ENCODE measurements at places on chromosomes 12 and 14.

GRCh38 chr14:99121319-99121875, 150.6 kb downstream of the BCL11B start:
- DNase-seq, result no peak

- DNase-seq, result no peak
Observed at GRCh38 chr14:28751467-28752058, 15.0 kb upstream of the FOXG1 start.

DNA sequence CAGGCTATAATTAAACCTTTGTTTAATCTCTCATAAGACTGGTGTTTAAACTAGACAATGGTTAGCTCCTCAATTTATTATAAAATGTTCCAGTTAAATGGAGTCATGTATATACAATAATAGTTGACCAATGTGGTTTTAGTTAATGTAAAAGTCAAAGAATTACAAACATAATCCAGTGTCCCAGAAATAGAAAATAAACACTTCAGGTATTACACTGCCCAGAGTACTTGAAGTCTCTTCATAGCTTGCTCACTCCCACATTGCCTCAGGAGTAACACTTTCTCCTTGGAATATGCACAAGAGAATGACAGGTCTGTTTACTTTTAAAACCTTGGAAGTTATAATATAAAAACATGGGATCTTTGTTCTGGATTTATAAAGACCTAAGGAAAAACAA, 60.5 kb downstream of the SLC38A1 start:
- DNase-seq, result no peak

- DNase-seq, result no peak
Observed at GRCh38 chr12:103462675-103463074, 33.1 kb downstream of the C12orf42 start.

DNA sequence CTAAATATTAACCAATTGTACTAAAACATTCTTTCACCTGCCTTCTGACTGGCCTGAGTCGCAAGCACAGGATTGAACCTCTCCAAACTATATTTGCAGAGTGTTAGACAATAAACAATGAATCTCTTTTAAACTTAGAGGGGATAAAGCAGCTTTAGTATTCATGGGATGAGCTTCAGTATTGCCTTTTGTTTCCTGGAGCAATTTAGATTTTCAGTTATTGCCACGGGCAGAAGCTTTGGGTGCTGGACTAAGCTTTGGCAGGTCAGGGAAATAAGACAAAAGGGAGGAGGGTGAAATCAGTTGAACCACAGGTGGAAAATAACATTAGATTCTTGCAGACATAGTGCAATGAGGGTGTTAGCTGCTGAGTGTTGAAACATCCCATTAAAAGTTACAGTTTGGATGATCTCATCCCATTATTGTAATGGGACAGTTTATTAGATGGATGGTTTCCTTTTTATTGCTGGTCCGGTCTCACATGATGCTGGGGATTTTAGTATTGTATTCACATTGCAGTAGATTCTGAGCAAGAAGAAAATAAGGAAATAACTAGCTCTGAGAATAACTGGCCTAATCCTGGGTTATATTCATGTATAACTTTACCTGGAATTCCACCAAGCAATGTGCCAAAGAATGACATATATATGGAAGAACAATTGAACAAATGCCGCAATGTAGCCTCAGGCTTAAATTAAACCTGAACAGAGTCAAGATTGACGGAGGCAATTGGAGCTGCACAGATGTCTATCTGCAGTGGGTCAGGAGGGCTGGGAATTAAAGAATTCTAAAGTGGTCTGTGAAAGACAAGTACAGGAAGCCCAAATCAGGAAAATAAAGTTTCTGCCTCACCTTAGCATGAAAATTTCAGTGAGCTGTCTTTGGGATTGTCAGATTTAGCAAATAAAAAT, 1092.8 kb upstream of the SEL1L start:
- no peak for DNase-seq

DNA sequence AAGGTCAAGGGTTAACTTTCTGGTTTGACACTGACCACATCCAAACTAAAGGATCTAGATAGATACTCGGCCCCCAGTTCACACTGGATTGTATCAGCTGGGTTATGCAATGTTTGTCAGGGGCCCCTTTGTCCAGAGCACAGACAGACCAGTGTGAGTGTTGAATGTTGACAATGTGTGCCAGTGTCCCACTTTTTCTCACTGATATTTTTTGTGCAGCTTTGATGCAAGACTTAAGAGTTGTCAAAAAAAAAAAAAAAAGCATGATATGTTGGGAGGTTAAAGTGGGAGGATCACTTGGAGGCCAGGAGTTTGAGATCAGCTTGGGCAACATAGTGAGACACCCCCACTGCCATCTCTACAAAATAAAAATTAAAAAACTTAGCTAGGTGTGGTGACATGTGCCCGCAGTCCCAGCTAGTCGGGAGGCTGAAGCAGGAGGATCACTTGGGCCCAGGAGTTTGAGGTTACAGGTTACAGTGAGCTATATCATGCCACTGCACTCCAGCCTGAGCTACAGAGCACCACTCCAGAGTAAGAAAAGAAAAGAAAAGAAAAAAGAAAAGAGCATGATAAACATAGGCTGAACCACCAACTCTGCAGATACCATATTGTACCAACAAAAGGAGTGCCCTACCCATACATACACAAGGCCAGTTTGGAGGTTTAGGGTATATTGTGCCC, 97.5 kb downstream of the LGR5 start:
- DNase-seq, result no peak

DNA sequence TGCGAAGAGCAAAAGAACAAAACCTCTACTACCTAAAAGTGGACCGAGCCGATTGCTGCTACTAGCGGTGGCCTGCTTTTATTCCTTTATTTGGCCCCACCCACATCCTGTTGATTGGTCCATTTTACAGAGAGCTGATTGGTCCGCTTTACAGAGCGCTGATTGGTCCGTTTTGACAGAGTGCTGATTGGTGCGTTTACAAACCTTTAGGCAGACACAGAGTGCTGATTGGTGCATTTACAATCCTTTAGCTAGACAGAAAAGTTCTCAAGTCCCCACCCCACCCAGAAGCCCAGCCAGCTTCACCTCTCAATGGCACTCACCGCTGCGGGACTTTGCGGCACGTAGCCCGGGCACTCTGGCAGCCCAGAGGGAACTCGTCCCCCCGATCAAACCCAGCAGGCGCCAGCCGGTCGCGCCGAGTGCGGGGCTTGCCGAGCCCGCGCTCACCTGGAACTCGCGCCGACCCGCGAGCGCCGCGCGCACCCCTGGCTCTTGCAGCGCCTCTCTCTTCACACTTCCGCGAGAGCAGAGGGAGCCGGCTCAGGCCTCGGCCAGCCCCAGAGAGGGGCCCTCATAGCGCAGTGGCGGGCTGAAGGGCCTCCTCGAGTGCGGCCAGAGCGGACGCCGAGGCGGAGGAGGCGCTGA, 8.7 kb upstream of the FGD4 start:
- no peak for DNase-seq

DNA sequence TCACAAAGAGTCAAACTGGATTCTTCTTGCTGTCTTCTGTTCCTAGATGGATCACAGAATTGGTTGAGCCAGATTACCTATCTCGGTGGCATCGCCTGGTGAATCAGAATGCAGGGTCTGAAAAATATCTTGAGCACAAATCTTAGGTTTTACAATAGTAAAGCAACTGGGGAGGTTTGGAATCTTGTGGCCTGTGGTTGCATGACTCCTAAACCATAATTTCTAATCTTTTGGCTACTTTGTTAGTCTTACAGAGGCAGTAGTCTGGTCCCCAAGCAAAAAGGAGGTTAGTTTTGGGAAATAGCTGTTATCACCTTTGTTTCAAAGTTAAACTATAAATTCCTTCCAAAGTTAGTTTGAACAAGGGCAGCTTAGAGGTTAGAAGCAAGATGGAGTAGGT, 1488.5 kb upstream of the FLRT2 start:
- no peak for DNase-seq

DNA sequence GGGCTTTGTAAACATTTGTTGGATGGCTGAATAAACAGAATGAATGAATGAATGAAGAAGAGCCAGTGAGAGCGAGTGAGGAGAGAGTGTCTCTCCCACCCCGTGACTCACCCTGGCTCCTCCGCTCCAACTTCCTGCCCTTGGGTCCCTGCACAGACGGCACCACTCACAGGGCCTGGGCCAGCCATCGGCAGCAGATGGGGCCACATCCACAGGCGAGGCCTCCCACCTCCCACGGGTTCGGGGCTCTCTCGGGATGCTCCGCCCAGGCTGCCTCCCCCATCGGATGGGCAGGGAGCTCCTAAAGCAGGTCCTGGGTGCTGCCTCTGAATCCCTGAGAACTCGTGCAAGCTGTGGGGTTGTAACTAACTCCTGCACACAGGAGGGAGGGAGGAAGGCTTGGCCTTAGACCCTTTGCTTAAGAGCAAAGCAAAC, 41.3 kb downstream of the CCNK start:
- no peak for DNase-seq

DNA sequence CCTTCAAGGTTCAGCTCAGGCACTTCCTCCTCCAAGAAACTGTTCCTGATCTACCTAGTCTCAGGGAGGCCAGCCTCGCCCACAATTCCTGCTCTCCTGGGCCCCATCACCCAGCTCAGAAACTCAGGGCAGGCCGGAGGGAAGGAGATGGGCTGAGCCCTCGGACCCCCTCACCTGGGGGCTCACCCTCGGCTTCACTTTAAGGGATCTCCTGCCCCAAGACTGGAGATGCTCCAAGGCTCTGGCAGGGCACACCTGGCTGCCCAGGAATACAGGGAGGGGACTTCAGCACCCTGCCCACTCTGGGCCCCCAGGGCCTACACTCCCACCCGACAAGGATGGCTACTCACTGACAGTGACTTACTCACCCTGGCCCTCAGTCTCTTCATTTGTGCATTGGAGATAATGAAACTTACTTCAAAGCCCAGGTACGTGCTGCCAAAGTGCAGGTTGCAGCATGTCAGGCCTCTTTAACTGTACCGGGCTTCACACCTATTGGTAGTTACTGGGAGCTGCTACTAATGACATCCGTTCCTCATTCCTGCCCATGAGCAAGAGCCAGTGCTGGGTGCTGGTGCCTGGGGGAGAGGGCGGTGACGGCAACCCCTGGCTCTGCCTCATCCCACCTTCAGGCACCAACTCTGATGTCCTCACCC, 21.0 kb upstream of the PPP1R13B start:
- DNase-seq, result no peak

GRCh38 chr14:77133720-77134338, 7.8 kb downstream of the ZDHHC22 start:
- DNase-seq, result no peak

DNA sequence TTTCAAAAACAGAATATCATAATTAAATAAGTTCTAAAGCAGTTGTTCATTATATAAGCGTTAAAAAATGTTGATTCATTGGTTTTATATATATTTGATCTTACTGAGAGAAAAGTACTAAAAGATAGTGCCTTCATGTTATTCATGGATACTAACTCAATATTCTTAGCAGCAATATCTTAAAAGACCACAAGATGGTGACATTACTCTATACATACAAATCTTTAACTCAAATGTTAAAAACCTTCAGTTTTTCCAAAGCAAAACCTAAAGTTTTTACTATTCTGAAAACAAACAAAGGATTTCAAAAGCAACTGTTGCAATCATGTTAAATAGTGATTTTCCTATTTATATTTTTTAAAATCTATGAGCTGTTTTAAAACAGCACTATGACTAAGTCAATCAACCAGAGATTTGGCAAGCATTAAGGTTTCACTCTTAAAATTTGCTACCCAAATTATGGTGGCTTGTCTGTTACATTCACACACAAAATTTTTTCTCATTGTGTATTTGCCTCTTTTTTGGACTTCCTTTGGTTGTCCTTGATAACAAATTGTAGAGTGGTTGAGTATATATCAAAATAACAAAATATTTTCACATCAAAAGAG, 50.1 kb upstream of the RERGL start:
- no peak for DNase-seq

- no peak for DNase-seq
Observed at GRCh38 chr12:101299931-101300330, 20.0 kb downstream of the UTP20 start.

DNA sequence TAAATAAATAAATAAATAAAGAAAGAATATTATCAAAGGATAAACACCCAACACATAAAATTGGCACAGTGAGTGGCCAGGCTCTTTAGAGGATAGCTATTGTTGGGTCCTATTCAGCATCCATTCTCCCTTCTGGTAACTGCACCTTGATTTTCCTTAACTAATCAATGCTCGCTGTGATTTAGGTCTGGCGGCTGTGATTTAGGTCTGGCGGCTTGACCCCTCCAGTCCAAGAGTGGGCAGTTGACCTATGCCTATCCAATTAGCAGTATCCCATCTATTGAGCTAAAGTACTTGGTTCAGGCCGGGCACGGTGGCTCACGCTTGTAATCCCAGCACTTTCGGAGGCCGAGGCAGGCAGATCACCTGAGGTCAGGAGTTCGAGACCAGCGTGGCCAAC, 9.7 kb upstream of the SLC15A4 start:
- no peak for DNase-seq

DNA sequence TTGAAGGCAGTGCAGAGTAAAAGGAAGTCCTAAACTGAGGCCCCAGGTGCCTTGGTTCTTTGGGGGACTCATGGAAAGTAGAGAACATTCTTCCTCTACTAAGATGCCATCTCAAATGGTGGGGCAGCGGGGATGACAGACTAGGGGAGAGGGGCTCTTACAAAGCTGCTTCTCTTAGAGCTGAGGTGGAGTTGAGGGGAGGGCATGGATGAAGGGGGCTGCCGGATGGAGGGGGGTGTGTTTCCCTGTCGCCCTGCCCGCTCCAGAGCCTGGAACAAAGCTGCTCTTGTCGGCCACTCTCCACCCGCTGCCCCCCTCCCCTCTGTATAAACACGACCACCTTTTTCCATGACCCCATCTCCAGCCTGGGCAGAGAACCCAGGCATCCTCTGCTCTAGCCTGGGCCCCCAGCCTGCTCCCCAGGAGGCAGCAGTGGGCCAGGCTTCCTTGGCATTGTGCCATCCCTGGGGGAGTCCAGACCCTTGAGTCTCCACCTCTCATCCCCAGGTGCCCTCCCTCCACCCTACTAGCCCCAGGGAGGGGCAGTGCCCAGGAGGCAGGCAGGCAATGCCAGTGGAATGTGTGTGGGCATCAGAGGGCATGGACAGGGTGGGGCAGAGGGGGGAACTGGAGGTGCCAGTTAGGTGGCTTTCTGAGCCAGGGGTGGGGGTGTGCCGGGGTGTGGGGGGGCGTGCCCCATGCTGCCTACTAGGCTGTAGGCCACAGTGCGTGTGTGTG, 1.7 kb downstream of the RARG start:
- DNase-seq, result peak; percentile 91

- no peak for DNase-seq
Observed at GRCh38 chr14:90986510-90986909, 73.9 kb downstream of the RPS6KA5 start.

GRCh38 chr14:40368314-40368713, 936.1 kb upstream of the FBXO33 start:
- DNase-seq, result no peak

DNA sequence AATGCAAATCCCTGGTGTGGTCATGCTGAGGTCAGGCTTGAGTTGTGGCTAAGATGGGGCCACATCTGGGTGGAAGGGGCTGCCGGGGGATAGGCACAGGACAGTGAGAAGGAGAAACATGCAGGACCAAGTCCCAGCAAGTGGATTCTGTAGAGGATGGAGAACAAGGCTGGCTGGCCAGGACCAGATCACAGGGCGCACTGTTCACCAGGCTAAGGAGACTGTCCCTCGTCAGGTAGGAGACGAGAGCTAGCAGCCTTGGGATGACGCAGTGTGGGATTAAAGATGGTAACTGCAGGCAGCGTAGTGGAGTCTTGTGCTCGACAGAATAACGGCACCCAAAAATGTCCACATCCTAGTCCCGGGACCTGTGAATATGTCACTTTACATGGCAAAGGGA, 336.1 kb downstream of the BCL11B start:
- peak; percentile 58 for DNase-seq
